ENCODE measurements at places on chromosomes 2 and 18.
A peak's percentile ranks its signal among the peaks of the same experiment; 100 is the strongest.

DNA sequence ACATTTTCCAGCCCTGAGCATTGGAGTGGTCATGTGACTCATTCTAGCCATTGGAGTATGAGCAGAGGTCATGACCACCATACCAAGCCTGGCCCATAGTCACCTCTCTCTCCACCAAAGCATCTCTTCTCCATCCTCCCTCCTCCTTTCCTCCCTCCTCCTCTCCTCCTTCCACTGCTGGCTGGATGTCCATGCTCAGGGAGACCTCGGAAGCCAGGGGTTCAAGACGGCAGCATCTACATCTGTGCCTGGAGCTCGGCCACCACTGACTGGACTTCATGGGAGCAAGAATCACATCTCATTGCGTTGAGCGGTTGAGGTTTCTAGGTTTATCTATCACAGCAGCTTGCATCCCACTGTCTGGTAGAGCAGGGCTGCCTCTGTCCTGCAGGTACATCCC, 252.4 kb downstream of the NDUFA10 start:
- no peak for DNase-seq

- peak; percentile 39 for DNase-seq
Measured at GRCh38 chr18:7164323-7165004, 46.9 kb upstream of the LAMA1 start.

DNA sequence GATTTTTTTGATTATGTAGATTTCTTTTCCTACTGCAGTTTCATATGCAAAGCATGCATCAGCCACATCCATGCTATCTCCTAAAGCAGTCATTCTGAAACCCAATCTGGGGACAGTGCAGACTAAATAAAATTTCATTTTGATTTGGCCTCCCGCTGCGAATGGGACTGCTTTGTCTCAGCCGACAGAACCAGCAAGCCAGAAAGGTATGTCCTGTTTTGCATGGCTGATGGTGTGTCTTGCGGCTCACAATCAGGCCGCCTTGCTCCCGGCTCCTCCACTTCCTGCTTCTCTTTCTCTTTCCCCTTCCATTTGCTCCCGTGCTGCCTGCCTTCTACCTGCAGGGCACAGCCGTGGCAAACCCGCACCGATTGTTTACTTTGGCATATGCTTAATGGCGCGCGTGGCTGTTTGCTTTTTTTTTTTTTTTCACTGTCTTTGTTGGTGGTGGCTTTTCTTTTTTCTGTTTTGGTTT, 419.6 kb upstream of the POU3F3 start:
- no peak for DNase-seq

GRCh38 chr2:98157557-98157956, 70.6 kb downstream of the VWA3B start:
- no peak for DNase-seq

- DNase-seq = no peak
Measured at GRCh38 chr2:57869758-57870344, 176.8 kb upstream of the VRK2 start.

- DNase-seq = peak; percentile 56
Measured at GRCh38 chr2:159737292-159737916, 25.1 kb downstream of the MARCHF7 start.

DNA sequence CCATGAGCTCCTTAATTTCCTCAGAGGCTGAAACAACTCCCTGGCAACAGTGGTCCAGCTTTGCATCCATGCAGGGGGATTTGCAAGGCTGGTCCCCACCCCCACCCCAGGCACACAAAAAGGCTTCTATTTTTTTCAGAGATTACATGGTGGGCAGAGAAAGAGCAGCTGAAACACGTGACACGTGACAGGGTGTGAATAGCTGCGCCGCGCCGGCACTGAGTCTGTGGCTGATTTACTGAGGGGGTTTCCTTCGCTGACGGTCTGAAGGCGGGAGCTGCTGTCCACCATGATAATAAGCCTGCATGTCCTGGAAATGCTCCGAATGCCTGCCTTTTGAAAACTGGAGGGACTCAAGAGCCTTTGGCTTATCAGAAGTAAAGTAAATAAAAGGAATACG, 50.7 kb upstream of the APCDD1 start:
- peak; percentile 9 for DNase-seq

GRCh38 chr2:9228088-9228751, 21.6 kb downstream of the ASAP2 start:
- peak; percentile 91 for DNase-seq

- no peak for DNase-seq
Measured at GRCh38 chr18:70216788-70217187, 11.3 kb upstream of the RTTN start.

- DNase-seq = no peak
Measured at GRCh38 chr18:13386891-13387801, 168.6 kb downstream of the LDLRAD4 start.

GRCh38 chr2:205117125-205117524, 565.2 kb upstream of the NRP2 start:
- DNase-seq = no peak

DNA sequence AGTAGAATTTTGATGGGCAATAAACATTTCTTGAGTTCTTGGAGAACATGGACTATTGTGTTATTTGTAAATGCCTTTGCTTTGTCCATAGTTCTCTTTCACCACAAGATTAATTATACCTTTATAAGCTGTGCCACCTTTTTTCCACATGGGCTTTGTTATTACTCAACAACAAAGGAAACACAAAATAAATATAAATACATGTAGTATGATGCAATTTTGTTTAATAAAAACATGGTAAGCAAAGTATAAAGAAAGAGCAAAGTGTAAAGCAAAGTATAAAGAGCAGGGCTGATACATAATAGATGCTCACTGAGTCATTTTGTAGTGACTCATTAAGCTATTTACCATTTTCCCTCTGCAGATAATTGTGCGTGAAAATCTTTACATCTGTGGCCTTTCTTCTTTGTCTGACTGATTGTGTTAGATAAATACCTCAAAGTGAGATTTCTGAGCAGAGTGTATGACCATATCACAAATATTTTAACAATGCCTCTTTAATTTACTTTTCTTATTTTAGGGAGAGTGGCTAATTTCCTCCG, 80.9 kb downstream of the CERS6 start:
- no peak for DNase-seq

DNA sequence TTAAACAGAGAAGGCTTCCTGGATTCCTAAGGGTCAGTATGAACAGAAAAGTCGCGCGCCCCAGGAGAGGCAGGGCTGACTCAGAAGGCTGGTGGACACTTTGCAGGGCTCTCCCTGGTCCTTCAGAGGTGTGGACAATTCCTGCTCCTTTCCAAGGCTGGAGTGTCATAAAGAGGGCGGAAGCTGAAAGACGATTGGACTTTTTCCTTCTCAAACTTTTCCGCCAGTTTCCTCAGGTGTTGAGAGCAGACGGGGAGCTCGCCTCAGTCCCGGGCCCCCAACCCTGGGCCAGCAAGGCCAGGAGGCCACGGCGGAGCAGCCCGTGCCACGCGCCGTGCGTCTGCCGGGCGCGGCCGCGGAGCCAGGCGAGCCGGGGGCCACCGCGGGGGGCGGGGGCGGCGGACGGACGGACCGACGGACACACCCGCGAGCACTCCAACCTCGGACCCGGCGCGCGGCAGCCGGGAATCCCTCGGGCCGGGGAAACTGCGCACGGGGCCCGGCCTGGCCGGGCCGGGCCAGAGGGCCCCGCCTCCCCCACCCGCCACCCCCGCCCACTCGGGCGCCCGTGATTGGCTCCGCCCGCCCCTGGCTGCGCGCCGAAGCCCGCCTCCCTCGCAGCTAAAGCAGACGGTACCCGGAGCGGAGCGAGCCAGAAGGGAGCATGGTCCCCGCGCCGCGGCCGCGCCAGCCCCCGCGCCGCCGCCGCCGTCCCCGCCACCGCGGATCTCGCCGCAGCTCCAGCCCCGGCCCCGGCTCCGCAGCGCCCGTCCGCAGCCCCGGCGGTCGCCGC, at the start of gene KLHL29:
TSS of gene KLHL29 (plus strand) at position 629 of the 793 bp plus-strand sequence. CDS start 177,018 bp downstream, outside the sequence.
- DNase-seq = peak; percentile 48

DNA sequence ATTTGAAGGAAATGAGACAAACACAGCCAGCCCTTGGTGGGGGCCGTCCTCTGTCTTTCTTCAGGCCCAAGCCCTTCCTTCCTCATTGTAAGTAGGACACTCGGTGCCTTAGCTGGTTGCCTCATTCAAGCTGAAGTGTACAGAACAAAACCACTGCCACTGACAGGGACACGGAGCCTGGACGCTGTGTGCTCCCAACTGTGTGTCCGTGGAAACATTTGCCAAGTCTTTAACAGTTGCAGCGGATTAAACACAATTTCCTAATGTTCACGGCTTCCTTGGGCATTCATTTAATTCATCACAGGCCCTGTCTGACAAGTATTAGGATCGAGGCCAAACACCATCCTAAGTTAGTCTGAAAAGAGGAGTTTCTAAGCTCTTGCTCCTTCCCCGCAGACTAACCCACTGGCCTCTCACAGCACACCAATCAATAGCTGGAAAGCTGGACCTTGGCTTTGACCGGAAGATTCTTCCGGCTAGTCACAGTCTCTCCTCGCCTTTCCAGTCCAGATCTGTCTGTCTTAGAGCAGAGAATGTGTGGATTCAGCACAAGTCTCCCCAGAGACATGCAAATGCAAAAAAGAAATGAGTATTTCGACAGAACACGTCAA, 68.7 kb upstream of the ACSL3 start:
- DNase-seq = peak; percentile 12
